ENCODE measurements at places on chromosomes 2 and 18. TPM values are rescaled to one million over a fixed set of nuclear protein-coding genes. Genes with fewer than 3 reads are reported as not detected.

DNA sequence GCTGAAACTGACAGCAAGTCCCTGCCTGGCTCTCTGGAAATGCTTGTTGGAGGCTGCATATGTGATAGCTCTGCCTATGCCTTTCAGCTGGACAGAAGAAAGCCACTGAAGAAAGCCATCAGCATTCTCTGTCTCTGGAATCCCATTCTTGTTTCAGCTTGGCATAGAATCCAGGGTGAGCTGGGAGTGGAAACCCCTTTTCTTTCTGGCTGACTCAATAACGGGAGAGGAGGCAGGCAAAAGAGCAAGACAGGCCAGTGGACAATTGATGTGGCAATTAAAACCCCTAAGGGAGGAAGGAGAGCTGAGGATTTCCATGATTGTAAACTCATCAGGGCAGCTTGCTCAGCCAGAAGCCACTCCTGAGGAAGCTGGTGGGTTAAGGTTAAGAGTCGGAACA, 208.1 kb downstream of the CLIP4 start:
- no peak for DNase-seq

GRCh38 chr2:231200805-231201474, 2.5 kb downstream of the ARMC9 start:
- DNase-seq: no peak

DNA sequence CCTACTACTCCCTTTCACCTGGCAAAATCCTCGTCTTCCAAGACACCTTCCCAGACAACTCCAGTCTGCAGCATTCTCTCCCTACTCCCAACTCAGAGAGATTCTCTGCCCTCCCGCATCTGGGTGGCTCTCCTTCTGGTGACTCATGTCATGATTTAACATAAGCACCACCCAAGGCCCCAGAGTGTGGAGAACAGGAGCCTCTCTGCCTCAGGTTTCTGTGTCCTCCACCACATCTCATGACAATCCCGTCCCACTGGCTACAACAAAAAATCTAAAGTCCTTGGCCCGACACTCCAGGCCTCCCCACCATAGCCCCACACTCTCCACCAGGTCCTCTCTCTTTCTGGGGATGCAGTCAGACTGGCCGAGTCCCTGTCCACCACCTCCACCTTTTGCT, 197.1 kb downstream of the BCL11A start:
- DNase-seq: no peak

GRCh38 chr2:36366491-36367120, 11.0 kb downstream of the CRIM1 start:
- DNase-seq: no peak

GRCh38 chr2:3730646-3731045, 27.3 kb downstream of the DCDC2C start:
- no peak for DNase-seq

GRCh38 chr18:23126376-23127056, 8.8 kb upstream of the CABLES1 start:
- no peak for DNase-seq

GRCh38 chr2:68800027-68800401, 65.4 kb downstream of the ARHGAP25 start:
- no peak for DNase-seq

DNA sequence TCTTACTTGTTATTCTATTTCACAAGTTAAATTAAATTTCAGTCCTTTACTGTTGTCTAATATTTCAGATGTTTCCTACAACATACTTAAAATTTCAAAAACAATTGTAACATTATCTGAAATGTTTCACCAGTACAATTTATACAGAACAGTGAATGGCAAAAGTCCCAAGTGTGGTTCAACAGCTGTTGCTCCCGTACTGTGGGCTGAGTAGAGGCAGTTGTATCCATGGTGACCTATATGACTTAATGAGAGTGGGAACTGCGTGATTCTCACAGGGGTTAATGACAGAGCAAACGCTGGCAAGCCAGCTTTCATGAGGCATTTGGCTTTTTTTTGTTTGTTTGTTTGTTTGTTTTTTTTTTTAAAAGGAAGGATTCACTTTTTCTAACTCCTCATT, 5.3 kb upstream of the PLCL1 start:
- no peak for DNase-seq

DNA sequence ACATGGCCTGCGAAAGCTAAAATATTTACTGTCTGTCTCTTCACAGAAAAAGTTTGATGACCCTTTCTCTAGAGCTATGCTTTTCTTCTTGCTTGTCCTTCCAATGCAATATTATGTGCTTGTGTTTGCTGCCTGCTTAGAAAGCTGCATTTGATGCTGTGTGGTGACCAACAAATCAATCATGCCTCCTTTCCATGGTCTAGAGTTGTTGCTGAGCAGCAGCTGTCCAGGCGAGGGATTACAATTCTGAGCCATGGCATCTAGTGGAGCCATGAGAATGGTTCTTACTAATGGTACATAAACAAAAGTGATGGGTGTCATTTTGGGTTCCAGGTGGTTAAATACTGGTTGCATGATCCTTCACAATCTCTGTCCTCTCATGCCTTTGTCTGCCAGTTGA, 1142.1 kb downstream of the DPP10 start:
- no peak for DNase-seq

DNA sequence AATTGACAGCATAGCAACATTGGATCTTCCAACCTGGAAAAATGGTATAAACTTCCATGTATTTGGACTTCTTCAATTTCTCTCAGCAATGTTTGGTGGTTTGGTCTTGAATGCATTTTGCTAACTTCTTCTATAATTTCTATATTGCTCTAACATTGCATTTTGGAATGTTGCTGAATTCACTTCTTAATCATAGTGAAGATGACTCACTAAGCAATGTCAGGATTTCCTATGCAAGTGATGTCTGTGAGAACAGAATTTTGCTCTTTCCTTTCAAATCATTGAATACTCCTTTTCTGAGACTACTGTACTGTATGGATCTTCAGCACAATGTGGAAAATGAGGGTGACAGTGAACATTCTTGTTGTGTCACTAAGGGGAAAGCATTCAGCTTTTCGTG, 28.9 kb upstream of the CDH19 start:
- DNase-seq: no peak

DNA sequence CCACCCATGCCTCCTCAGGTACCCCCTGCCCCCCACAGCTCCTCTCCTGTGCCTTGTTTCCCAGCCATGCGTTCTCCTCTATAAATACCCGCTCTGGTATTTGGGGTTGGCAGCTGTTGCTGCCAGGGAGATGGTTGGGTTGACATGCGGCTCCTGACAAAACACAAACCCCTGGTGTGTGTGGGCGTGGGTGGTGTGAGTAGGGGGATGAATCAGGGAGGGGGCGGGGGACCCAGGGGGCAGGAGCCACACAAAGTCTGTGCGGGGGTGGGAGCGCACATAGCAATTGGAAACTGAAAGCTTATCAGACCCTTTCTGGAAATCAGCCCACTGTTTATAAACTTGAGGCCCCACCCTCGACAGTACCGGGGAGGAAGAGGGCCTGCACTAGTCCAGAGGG, 803 bp upstream of the DES start:
- no peak for DNase-seq

GRCh38 chr18:37871561-37871960, 306.0 kb upstream of the CELF4 start:
- DNase-seq: no peak

DNA sequence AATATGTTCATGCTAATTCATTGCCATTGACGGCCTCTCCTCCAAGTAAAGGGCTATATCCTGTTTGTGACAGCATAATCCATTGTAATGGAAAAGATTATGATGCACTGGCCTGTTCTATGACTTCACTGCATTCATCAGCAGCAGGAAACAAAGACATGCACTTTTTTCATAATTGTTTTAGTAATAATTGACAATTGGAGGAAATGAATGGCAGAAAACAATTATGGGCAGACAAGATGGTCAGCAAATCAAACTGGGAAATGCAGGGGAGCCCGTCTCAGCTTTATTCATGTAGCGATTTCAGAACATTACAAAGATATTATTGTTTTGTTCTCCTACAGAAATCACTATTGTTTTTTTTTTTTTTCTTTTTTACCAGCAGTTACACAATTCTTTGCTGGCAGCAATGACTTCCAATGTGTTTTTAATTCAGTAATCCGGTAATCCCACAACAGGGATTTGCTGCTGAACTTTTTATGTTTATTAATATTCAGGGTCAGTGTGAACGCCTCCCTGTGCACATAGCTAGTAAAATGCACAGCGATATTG, 33.8 kb upstream of the RASGRP3 start:
- DNase-seq: no peak

DNA sequence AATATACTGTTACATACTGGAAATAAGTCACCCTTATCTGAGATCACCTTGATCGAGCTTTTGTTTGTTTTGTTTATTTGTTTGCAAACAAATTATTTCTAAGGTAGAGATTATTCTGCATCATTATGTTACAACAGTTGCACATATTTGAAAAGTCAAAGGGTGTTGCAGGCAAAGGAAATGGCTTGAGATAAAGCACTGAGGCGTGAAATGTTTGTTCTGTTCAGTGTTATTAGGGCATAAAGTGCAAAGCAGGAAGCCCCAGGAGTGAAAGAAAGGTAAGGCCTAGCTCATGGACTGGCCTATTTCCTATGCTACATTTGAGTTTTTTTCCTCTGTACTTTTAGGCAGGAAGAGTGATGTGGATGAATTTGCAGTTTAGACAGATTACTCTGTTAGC, 1815.6 kb upstream of the LRRTM1 start:
- DNase-seq: no peak

The GNAL gene
- total RNA-seq: 1.1 TPM

The KRTCAP3 gene
- 23.7 TPM for total RNA-seq

The CCT4 gene
- 114 TPM for total RNA-seq

The C2orf92 gene
- total RNA-seq: 18.2 TPM

The CCDC74A gene
- total RNA-seq: 0.49 TPM

The C2orf42 gene
- total RNA-seq: 40.3 TPM

The FHOD3 gene
- total RNA-seq: not detected

The FAHD2A gene
- 30.8 TPM for total RNA-seq

The CYP26B1 gene
- total RNA-seq: not detected

The MTCL1 gene
- 0.41 TPM for total RNA-seq

The RGPD4 gene
- 0.88 TPM for total RNA-seq

Data from naive thymus-derived CD8-positive, alpha-beta T cell (primary cell).